Non-pigmented ciliary epithelial cell (primary cell): ENCODE measurements at places on chromosomes 13 and 19.

GRCh38 chr19:39160523-39160861 is 34.9 kb downstream of the PAK4 start:
- no peak for DNase-seq

- no peak for DNase-seq
Measured at GRCh38 chr13:84668637-84669036, 786.4 kb upstream of the SLITRK1 start.

GRCh38 chr13:94362411-94362909 is 117.0 kb downstream of the DCT start:
- peak; percentile 82 for DNase-seq

DNA sequence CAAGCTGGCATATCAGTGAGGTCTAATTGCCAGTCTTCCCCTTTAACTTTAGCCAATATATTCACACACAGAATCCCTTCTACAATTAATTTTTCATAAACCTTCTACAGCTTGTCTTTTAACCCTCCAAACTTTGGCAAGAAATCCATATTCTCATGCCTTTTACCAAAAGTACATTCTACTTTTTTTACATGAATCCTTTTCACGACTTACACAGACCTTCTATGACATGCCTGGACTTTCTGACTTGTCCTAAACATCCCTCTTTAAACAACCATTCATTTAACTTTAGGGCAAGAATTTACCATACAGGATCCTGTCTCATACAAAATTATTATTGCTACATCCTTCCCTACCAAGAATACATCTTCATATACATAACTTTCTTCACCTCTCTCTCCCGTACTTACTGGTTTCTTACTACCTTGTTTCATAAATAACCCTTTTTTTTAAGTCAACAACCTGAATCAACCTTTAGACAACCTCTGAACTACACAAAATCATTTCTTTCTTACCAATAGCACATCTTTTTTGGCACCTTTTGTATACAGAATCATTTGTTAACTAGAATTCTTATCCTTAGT is 23.5 kb downstream of the ZNF544 start:
- no peak for DNase-seq

DNA sequence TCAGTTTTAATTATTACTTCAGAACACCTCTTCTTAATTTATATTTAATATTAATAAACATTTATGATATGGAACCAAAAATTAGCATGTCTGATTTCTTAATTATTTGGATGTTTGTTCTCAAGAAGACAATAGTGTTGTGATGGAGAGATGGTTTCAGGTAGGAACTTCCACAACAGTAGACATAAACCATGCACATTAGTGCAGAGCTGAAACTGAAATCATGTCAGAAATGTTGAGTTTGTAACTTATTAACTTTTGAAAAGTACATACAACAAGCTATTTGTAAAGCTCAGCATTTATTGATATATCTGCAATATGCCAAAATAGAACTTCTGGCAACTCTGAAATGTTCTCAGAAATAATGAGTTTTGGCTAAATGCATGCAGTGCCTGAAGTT is 11.8 kb upstream of the EDNRB start:
- DNase-seq: no peak

GRCh38 chr19:46812977-46813838 is 24.8 kb upstream of the SLC1A5 start:
- no peak for DNase-seq

DNA sequence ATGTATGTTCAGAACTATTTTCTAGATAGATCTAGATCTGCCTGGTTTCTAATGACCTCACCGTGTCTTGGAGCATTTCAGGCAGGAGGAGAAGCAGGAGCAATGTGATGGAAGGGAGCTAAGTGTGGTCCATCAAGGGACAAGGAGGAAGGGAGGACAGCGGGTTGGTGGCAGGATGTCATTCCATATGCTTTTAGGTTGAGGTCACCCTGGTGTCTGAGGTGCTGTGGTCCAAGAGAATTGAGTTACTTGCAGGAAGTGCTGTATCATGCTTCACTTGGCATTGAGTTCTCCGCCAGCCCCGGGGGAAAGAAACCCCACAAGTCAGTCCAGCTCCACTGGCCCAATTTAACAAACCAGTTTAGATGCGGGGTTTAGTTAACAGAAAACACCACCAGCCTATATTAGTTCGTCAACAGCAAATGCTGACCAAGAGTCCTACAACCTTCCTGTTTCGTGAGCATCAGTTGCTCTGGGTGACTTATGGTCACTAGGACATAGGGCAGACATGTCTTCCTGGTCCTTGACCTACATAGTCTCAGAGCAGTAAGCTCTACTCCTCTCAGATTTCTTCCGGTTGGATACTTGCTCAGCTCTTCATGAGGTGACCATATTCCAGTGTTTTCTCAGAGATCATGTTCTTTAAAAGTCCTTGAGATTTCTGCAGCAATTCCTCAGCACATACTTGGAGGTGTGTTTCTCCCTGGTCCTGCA is 79.4 kb downstream of the MBNL2 start:
- DNase-seq: no peak

DNA sequence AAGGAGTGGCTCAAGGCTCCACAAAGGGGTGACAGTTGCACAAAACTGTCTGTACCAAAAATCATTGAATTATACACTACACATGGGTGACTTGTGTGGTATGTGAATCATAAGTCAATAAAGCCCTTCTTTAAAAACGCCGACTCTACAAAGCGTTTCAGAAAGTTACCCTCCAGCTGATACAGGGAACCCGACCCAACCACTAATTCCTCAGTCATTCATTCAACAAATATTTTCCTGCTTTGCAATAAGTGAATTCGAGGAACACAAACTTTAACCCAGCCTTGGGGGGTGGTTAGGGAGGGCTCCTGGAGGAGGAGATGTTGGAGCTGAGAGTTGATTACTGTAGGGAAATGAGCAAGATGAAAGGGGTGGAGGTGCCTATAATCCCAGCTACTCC is 32.0 kb downstream of the LTBP4 start:
- no peak for DNase-seq

DNA sequence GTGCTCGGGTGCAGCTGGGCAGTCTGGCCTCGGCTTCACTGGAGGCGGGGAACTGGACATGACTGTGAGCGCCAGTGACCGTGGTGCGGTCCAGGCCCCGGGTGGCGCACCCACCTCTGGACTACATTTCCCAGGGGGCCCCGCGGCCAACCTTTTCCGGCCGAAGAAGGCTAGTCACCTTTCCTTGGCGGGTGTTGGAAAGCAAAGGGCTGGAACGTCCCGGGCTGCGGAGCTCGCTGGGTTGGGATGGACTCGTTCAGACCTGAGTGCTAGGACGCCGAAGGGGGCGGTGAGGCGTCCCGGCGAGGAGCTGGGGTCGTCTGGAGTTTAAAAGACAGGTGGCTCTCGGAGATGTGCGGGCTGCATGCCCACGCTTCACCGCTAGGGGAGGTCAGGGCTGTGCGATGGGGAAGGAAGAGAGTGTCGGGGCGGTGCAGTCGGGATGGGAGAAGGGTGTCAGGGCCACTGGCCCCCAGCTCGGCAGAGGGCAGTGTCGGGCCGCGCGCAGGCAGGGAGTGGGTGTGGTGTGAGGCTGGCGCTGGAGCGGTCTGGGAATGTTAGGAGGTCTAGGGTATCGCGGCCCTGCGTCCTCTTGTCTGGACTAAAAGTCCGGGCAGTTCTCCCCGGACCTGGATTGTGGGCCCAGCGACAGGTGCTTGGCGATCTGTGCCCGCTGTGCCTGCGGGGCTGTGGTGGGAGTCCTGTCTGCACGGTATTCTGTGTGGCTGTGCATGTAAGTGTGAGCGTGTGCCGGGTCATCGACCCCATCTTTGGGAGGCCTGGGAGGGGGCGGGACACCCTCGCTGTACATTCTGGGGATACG is 57.1 kb downstream of the ZNF568 start:
- DNase-seq: peak; percentile 48

DNA sequence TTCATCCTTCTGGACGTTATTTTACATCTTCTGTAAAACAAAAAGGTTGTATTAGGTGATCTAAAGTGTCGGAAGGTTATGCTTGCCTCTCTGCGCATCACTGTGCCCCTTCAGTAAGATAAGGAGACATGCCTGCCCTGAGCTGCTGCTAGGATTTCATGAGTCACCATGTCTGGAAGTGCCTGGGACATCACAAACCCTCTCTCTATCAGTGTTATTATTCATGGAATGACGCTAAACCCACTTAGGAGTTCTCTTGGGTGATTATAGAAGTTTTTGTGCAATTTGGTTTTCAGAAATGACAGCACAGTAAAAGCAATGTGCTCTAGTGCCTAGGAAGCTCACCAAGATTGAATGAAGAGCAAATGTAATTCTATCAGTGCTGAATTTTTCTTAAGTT is 617.7 kb downstream of the DCT start:
- DNase-seq: peak; percentile 87

- DNase-seq: no peak
Measured at GRCh38 chr13:103965506-103966243, 899.5 kb upstream of the SLC10A2 start.

- no peak for DNase-seq
Measured at GRCh38 chr19:14700711-14701375, 11.0 kb downstream of the ZNF333 start.

DNA sequence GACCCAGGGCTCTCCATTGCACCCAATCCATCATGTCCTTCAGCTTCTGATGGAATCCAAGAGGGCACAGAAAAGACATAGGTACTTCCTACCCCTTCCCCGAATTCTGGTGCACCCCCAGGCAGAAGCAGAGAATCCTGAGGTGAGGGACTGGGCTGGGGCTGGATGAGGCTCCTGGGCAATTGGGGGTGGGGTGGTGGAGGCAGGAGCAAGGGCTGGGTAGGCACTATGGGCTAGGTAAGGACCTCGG is 2.7 kb upstream of the KCNC3 start:
- DNase-seq: no peak

DNA sequence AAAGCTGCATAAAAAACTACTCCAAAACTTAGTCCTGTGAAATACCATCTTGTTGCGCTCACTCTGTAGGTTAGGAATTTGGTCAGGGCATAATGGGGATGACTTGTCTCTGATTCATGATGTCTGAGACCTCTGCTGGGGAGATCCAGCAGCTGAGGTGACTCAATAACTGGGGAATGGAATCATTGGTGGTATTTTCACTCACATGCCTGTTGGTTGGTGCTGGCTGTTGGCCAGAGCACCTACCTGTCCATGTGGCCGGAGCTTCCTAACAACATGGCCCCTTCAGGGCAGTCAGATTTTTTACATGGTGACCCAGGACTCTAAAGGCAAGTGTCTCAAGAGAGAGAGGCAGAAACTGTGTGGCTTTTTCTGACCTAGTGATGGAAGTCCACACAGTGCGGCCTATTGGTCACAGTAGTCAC is 7.4 kb upstream of the ESD start:
- DNase-seq: peak; percentile 98

DNA sequence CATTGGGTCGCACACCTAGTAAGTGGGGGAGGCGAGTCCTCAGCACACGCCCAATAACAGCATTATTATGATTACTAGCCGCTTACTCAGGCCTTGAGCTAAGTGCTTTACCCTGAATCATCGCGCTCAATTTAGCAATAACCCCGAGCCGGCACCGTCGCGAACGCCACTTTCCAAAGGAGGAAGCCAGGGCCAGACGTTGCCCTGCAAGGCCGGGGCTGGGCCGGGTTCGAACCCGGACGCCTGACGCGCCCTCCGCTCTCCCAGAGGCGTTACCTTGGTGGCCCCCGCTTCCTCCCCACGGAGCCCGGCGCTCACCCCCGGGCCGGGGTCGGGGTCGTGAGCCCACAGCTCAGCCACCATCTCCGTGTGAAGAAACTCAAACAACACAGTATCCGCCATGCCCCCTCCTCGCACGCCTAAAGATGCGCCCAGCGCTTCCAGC is at the start of gene TRAPPC6A:
Gene TRAPPC6A (minus strand): TSS at position 421 of the 445 bp plus-strand sequence. CDS start 19 bp downstream, at position 402.
- peak; percentile 30 for DNase-seq

DNA sequence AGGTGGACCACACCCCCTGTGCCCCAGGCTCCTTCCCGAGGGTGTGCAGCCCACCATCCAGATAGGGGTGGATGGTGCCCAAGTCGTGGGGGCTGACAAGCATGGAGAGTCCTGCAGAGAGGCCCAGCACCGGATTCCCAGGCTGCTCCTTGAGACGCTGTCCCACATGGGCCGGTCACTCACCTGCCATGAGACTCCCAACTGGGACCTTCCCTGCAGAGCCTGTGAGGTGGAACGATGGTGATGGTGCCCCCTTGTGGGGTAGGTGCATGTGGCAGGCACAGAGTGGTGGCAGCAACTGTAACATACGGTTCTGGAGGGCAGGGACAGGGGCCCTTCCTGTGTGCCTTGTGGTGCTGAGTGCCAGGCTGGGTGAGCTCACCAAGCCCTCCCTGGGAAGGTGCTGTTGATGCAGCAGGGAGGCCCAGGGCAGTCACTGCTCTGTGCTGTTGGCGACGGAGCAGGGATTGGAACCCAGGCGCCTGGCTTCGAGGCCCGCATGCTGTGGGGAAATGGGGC is 33.1 kb downstream of the PPP1R37 start:
- no peak for DNase-seq

GRCh38 chr13:34722922-34723321 is 219.1 kb upstream of the NBEA start:
- DNase-seq: no peak

- no peak for DNase-seq
Measured at GRCh38 chr19:48424694-48425219, 21.0 kb upstream of the GRWD1 start.

DNA sequence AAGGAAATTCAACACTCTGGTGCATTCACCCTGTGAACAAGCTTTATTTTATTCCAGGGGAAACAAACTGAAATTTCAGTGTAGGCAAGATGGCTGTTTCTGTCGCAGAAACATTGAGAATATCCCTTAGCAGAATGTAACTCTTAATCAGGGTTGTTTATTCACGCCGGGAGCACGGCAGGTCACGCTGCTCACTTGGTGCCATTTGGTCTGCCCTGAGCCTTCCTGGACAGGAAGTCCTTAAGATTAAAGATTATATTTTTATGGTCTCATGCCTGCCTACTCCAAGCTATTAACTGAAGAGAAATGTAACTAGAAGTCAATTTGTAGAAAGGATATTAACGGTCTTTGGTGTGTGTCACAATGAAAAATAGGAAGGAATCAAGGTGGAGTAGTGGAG is 185.3 kb upstream of the ARGLU1 start:
- DNase-seq: no peak

GRCh38 chr19:50325310-50326100 is 3.7 kb downstream of the KCNC3 start:
- DNase-seq: no peak

GRCh38 chr13:101149735-101150384 is 266.4 kb downstream of the NALCN start:
- peak; percentile 35 for DNase-seq

DNA sequence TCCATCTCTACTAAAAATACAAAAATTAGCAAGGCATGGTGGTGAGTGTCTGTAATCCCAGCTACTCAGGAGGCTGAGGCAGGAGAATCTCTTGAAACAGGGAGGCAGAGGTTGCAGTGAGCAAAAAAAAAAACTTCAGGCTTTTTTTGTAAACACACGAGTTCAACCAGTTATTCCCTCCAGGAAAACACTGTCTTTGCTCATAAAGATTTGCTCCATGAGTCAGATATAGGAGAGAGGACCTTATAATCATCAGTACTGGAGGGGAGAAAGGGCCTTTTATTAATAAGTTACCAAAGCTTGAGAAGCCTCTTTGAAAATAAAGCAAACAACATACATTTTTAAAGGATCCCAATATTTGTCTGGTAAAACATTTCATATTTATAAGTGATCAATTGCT is 110.7 kb downstream of the EFNB2 start:
- no peak for DNase-seq
